ENCODE measurements at places on chromosomes 5 and 9.

DNA sequence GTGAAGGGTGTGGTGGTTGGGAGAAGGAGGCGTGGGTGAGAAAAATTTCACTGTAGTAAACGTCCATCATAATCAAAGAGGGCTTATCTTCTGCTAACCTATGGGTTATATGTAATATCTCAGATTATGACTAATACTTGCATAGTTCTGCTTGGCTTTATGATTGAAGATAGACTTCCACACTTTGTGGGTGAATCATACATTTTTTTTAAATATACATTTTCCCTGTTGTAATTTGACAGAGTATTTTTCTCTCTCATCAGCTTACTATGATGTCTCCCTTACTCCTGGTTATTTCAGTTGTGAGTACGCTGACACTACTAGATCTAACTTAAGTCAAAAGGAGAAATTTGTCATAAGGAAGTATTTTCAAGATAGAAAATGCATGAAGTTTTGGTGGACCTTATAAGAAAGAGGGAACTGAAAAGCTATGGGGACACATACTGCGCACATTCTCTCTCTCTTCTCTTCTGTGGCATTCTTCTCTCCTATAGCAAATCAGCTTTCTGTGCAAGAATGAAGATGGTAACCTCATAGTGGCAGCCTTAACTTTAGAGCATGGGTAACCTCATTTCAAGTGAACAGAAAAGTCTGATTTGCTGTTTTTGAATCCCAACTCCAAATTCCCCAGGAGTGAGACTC lies 4.9 kb upstream of the JAK2 start:
- no peak for DNase-seq

GRCh38 chr5:1343931-1344901 lies 683 bp downstream of the CLPTM1L start:
- peak; percentile 48 for DNase-seq

DNA sequence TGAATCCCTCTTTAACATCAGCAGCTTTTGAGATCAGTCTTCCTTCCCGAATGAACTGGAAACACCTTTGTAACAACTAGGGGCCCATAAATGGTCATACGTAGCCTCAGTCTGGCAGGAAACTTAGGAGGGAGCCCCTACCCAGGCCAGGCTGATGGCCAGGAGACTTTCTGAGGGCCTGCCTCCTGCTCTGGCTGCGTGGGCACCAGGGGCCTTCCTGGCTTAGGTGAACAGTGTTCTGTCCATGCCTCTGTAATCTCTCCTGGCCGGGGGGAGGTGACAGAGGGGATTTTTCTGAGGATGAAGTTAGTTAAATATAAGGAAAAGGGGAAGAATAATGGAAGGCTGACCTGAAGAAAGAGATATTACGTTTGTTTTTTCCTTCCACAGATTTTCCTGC lies 843 bp upstream of the FSTL4 start:
- DNase-seq: no peak

DNA sequence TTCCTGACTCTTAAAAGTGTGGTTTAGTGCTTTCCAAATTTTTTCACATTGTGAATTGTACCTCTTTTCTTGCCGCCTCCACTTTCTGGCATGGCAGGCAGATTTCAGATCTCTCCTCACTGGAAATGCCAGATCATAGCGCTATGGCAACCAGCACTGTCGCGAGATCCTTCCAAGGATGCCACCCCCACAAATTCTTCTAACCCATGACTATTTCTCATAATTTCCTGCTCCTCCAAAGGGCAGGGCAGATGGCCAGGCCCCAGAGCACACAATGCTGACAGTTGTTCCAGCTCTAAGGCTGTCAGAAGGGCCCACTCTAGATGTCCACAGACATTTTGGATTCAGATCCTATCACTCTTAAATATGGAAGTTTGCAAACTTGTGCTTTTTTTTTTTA lies 446.2 kb upstream of the RIOK2 start:
- no peak for DNase-seq

GRCh38 chr9:130137641-130138081 lies 34.5 kb upstream of the NCS1 start:
- DNase-seq: no peak

GRCh38 chr5:167812871-167813270 lies 478.6 kb upstream of the WWC1 start:
- no peak for DNase-seq

DNA sequence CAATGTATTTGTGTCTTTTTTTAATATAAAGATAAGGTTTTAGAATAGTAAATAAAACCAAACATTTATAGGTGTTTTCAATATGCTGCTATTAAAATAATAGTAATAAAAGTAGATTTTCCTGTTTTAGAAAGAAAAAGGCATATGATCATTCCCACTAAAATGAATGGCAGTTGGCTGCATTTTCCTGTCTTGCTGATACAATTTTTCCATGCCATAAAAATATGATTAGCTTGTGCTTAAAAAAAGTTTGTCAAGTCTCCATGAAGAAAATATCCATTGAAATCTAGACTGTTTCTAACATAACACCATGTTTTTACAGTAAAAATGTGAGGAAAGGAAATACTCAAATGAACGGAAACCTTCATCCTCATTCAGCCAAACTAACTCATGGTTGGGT lies 65.0 kb downstream of the FBXL7 start:
- DNase-seq: no peak

GRCh38 chr5:54837981-54838380 lies 147.4 kb downstream of the ESM1 start:
- DNase-seq: no peak

All from NAMALWA (cell line).